Progenitor cell of endocrine pancreas (in vitro differentiated cells): ENCODE measurements at places on chromosomes 6 and 20. TPM values are rescaled to one million over a fixed set of nuclear protein-coding genes. Genes with fewer than 3 reads are reported as not detected.

- no peaks in the 10 kb centered on the region for H3K36me3 ChIP-seq
- no peak for DNase-seq
- H3K4me1 ChIP-seq, result peaks cover 2% of the 10 kb centered on the region
These were observed 172.1 kb upstream of the RUNX2 start for GRCh38 chr6:45156075-45156474.

The DNAAF9 gene
- total RNA-seq, result 29.5 and 29.9 TPM in 2 replicates

DNA sequence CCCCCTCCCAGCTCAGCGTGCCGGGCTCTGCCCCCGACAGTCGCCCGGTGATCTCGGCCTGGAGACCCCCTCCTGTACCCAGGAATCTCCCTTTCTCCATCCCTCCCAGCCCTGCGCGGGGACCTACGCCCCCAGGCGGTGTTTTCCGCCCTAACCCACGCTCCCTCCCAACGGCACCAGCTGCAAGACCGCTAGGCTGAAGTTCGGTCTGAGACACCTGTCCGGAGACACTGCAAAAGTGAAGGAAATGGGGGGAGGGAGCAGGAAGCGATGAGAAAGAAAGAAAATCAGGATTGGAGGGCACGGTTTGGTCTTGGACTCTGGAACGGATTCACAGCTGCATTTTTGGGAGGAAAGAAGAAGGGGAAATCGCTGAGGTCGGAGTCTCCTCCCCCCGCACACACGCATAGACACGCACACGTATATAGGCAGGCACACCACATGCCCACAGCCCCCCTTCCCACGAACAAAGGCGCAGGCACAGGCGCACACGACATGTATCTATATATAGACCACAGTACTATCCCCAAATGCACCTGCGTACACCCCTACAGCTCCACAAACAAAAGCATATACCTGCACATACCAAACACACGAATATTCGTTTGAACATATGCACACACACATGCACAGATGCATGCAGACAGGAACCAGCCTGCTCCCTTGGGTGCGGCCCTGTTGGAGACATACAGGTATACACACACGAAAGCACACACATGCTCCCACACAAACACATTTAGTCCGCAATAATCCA, 1.0 kb downstream of the SLC32A1 start:
- H3K4me3 ChIP-seq, result no peak overlapping the region
- no peak overlapping the region for H3K27ac ChIP-seq
- no peaks in the 10 kb centered on the region for H3K36me3 ChIP-seq
- peaks cover 6% of the 10 kb centered on the region for H3K4me1 ChIP-seq

- H3K27ac ChIP-seq, result no peak overlapping the region
- H3K4me3 ChIP-seq, result no peak overlapping the region
- H3K27me3 ChIP-seq, result no peaks in the 10 kb centered on the region
- no peak for DNase-seq
These were observed 407.9 kb upstream of the MAN1A1 start for GRCh38 chr6:119757467-119757866.

The TBC1D32 gene
- 13.6 and 15.4 TPM in 2 replicates for total RNA-seq

GRCh38 chr6:97038437-97038836, 113.9 kb downstream of the KLHL32 start:
- H3K4me1 ChIP-seq, result no peaks in the 10 kb centered on the region
- no peaks in the 10 kb centered on the region for H3K36me3 ChIP-seq
- no peak overlapping the region for H3K4me3 ChIP-seq
- no peak overlapping the region for H3K27ac ChIP-seq

DNA sequence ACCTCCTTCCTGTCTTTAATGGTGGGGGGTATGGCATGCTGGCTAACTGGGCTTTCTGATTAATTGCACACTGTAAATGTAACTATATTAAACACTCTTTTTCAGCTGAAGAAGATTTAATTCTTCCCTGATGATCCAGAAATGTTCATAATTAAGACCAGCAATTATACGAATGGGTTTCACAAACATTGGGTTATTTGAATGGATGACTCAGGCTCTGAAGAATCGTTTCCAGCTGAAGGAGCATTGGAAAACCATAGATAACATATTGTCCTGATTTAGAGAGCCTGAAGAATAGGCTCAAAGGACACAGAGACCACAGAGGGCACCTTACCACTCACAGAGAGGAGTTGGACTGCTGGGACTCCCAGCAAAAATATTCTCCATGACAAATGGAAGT, 130.7 kb upstream of the SSTR4 start:
- H3K27me3 ChIP-seq, result peaks cover 2% of the 10 kb centered on the region
- no peak overlapping the region for H3K27ac ChIP-seq
- no peaks in the 10 kb centered on the region for H3K36me3 ChIP-seq
- no peak for DNase-seq
- no peak overlapping the region for H3K4me3 ChIP-seq

DNA sequence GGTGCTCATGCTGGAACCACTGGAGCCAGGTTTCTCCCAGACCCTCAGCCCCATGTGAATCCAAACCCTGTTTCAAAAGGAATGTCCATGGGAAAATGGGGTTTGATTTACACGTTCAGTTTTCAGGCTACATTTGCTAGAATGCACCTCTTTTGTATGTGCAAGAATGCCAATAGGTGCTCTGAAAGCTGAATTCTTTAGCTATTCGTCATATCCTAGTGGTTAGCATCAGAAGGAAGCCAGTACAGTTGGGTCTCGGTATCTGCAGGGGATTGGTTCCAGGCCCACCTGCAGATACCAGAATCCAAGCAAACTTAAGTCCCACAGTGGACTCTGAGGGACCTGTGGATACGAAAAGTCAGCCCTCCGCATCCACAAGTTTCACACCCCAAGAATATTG, 93.4 kb downstream of the UST start:
- H3K4me1 ChIP-seq, result no peaks in the 10 kb centered on the region
- DNase-seq, result no peak
- no peak overlapping the region for H3K4me3 ChIP-seq
- H3K27ac ChIP-seq, result no peak overlapping the region

DNA sequence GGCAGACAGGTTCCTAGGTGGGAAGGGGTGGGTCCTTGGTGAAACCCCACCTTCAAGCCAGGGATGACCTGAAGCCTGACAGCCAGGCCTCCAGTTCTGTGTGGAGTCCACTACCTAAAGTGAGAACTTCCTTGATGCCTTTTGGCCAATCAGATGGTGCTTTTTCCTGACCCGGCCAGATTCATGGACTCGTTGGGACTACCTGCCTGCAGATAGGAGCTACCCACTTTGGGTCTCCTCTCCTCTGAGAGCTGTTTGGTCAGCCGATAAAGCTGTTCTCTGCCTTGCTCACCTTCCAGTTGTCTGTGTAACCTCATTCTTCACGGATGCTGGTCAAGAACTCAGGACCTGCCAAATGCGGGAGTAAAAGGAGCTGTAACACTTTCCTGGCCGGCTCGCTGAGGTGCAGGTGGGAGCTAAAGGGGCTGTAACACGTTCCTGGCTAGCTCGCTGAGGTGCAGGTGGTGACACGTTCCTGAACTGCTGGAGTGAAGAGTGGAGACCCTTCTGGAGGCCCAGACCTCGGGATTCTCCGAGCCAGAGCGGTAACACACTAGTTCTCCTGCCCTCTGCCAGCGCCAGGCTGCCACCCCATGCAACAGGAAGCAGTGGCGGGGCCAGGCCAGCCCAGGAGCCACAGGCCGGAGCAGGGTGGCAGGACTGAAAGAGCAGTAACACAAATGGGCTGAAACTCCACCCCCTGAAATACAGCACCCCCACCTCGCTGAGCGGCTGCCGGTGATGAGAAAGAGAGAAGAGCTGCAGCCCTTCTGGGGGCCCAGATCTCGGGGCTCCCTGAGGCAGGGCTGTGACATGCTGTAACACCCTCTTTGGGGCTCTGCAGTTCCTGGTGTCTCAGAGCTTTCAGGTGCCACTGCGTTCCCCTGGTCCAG, 13.6 kb upstream of the DBNDD2 start:
- H3K27ac ChIP-seq, result no peak overlapping the region
- DNase-seq, result no peak
- H3K4me3 ChIP-seq, result no peak overlapping the region
- H3K27me3 ChIP-seq, result no peaks in the 10 kb centered on the region

GRCh38 chr6:98067375-98067774, 767.0 kb upstream of the POU3F2 start:
- no peak overlapping the region for H3K4me3 ChIP-seq
- H3K27ac ChIP-seq, result no peak overlapping the region
- DNase-seq, result no peak
- H3K4me1 ChIP-seq, result no peaks in the 10 kb centered on the region

- no peaks in the 10 kb centered on the region for H3K27me3 ChIP-seq
- H3K4me3 ChIP-seq, result no peak overlapping the region
- DNase-seq, result no peak
- H3K27ac ChIP-seq, result peak overlapping the region; percentile 23
- H3K4me1 ChIP-seq, result peaks cover 3% of the 10 kb centered on the region
These were observed 298.8 kb upstream of the MAP3K7 start for GRCh38 chr6:90885611-90886056.

DNA sequence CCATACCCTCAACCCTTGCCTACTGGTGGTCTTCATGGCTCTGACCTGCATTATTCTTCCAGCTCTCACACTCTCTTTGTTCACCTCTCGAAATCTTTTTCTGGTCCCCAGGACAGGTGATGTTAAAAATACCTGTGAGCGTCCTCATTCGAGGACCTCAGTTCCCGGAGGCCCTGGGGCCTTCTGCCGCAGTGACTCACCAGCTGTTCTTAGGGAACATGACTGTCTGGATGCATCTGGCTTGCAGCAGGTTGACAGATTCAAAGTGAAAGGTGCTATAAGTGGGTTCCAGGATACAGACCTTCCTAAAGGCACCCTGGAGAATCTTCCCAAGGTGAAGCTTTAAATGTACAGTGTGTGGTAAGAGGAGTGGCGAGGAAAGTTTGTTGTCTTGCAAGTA, 210.4 kb upstream of the KCNG1 start:
- H3K4me1 ChIP-seq, result peaks cover 1% of the 10 kb centered on the region
- H3K27me3 ChIP-seq, result peaks cover 19% of the 10 kb centered on the region
- H3K4me3 ChIP-seq, result no peak overlapping the region
- DNase-seq, result no peak

GRCh38 chr6:13810688-13811446, 3.5 kb downstream of the MCUR1 start:
- peaks cover 22% of the 10 kb centered on the region for H3K4me1 ChIP-seq
- no peaks in the 10 kb centered on the region for H3K36me3 ChIP-seq
- H3K4me3 ChIP-seq, result no peak overlapping the region
- H3K27me3 ChIP-seq, result no peaks in the 10 kb centered on the region
- H3K27ac ChIP-seq, result no peak overlapping the region

DNA sequence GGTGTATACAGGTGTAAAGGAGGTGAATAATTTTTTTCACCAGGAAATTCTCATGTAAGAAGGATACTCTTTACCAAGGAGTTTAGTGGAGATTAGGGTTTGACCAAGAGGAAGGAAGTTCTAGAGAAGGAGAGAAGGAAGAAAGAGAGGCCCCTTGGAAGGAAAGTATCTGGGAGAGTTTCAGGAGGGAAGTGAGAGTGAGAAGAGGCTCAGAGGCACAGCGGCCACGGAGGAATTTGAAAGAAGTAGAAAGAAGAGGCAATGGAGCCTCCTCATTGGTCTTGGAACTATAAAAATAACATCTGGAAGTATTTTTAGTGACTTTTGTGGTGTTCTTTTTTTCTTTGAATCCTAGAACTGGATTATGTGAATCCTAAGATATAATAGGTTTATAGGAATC, 50.8 kb upstream of the MCUR1 start:
- no peak for DNase-seq
- H3K4me3 ChIP-seq, result no peak overlapping the region
- no peak overlapping the region for H3K27ac ChIP-seq
- no peaks in the 10 kb centered on the region for H3K27me3 ChIP-seq
- no peaks in the 10 kb centered on the region for H3K36me3 ChIP-seq

GRCh38 chr20:60695226-60696000, 556.6 kb upstream of the CDH4 start:
- peaks cover 39% of the 10 kb centered on the region for H3K27me3 ChIP-seq
- peaks cover 30% of the 10 kb centered on the region for H3K4me1 ChIP-seq
- no peak overlapping the region for H3K4me3 ChIP-seq
- H3K36me3 ChIP-seq, result no peaks in the 10 kb centered on the region

DNA sequence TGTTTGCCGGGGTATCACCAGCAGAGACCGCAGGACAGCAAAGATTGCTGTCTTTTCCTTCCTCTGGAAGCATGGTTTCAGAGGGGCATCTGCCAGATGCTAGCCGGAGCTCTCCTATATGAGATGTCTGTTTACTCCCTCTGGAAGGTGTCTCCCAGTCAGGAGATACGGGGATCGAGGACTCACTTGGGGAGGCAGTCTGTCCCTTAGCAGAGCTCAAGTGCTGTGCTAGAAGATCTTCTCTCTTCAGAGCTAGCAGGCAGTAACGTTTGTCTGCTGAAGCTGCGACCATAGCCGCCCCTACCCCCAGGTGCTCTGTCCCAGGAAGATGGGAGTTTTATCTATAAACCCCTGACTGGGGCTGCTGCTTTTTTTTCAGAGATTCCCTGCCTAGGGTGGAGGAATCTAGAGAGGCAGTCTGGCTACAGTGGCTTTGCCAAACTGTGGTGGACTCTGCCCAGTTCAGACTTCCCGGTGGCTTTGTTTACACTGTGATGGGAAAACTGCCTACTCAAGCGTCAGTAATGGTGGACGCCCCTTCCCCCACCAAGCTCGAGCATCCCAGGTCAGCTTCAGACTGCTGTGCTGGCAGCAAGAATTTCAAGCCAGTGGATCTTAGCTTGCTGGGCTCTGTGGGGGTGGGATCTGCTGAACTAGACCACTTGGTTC, 133.0 kb upstream of the FLRT3 start:
- peaks cover 4% of the 10 kb centered on the region for H3K4me1 ChIP-seq
- peak overlapping the region; percentile 50 for H3K27ac ChIP-seq
- peaks cover 2% of the 10 kb centered on the region for H3K36me3 ChIP-seq
- H3K27me3 ChIP-seq, result no peaks in the 10 kb centered on the region

GRCh38 chr6:70738028-70738427, 70.3 kb downstream of the SMAP1 start:
- no peak overlapping the region for H3K4me3 ChIP-seq
- H3K4me1 ChIP-seq, result no peaks in the 10 kb centered on the region
- H3K27ac ChIP-seq, result no peak overlapping the region
- H3K27me3 ChIP-seq, result no peaks in the 10 kb centered on the region

DNA sequence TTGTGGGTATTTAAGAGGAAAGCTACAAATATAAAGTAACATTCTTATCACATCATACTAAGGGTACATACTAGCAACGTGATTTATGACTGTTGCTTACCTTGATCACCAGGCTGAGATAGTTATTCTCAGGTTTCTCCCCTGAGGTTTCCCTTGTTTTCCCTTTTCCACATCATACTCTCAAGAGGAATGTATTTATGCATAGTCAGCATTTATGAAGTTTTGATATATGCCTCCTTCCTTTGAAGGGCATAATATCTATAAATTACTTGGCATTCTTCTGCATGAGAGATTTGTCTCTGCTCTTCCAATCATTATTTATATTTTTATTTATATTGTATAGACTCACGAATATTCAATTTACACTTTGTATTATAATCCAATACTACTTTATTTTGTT, 726.7 kb upstream of the ADGRB3 start:
- no peak overlapping the region for H3K4me3 ChIP-seq
- H3K27ac ChIP-seq, result no peak overlapping the region
- H3K27me3 ChIP-seq, result no peaks in the 10 kb centered on the region
- H3K36me3 ChIP-seq, result no peaks in the 10 kb centered on the region
- no peak for DNase-seq

The THBS2 gene
- 0.04 TPM in 1 of 2 replicates, not detected in the other for total RNA-seq

The SMIM26 gene
- total RNA-seq, result 61.0 and 66.1 TPM in 2 replicates

- H3K4me3 ChIP-seq, result no peak overlapping the region
- no peak overlapping the region for H3K27ac ChIP-seq
- no peak for DNase-seq
These were observed 1.1 kb upstream of the PHACTR1 start for GRCh38 chr6:12715437-12715836.
